ENCODE measurements at places on chromosomes 4 and X. TPM values are rescaled to one million over a fixed set of nuclear protein-coding genes. Genes with fewer than 3 reads are reported as not detected.

The SSX2B gene
- total RNA-seq: not detected

The USP53 gene
- 34.5 TPM for total RNA-seq

The PLS3 gene
- total RNA-seq: 157 TPM

The GSX2 gene
- total RNA-seq: not detected

The SH3RF1 gene
- total RNA-seq: 23.3 TPM

The CXorf51A gene
- total RNA-seq: not detected

The CCDC160 gene
- not detected for total RNA-seq

The ZCCHC12 gene
- not detected for total RNA-seq

The FDCSP gene
- not detected for total RNA-seq

The SFRP2 gene
- not detected for total RNA-seq

The FAM47A gene
- not detected for total RNA-seq
